ENCODE measurements at places on chromosomes 16 and 17.
A peak's percentile ranks its signal among the peaks of the same experiment; 100 is the strongest.

DNA sequence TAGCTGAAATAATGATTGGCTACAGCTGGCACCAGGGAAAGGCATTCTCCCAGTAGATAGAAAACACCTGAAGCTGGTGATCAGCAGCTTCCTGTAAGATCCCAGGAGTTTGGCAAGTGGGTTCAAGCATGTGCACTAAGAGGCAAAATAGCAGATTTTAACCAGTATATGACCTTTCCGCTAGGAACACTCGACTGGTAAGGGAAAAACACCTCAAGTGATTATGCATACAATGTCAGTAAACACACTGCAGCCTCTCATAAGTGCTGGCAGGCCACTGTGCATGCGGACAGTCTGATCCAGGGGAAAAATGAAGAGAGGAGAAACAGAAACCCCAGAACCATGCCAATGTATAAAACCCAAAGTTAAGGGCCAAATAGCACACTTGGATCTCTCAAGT lies 49.0 kb upstream of the HLF start:
- DNase-seq, result no peak

DNA sequence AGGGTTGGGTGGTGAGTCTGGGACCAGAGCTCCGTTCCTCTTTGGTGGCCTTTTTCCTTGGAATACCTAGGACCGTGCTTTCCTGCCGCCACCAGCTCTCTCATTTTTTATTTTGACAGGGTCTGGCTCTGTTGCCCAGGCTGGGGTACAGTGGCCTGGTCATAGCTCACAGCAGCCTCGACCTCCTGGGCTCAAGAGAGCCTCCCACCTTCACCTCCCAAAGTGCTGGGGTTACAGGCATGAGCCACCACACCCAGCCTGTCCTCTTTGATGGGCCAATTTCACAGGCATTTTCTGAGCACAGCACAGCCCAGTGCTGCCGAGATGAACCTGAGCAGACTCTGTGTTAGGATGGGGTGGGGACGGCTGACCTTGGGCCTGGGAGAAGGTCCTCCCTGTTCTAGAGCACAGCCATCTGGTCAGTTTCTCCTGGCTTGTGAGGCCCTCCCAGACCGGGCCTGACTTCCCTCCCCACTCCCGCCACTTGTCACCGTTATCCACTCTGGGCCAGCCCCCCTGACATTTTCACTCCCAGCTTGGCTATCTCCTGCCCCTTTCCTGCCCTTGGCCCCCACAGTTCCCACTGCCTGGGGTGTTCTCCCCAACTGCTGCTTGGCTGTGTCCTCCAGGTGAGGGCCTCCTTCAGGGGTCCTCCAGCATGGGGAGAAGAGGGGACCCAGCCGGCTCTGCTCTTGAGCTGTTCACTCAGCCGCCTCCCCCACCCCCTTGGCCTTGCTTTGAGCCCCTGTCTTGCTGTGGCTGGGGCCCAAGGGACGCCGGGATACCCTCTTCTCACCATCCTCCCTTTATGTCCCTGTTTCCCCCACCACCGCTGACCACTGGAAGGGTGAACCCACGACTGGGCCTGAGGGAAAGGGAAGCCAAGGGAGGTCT lies 5.0 kb downstream of the ADCY7 start:
- DNase-seq, result no peak

- no peak for DNase-seq
These were observed 111.0 kb upstream of the CPHXL start for GRCh38 chr16:75837264-75837663.

DNA sequence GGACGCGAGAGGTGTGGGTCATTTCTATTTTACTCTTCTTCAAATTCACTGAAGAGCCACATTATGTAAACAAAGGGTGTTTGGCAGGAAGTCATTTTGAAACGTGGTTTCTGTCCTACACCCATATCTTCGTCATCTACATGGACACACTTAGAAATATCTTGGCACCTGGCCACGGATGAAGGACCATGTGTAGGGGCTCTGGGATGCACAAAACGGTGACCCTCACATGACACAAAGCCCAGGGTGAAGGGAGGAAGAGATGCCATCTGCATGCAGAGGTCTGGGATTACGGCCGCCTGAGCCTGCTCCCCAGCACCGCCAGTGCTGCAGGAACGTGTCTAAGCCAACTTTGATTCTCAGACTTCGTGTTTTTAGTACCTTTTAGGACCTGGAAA lies 130.2 kb upstream of the CHMP6 start:
- DNase-seq, result no peak

GRCh38 chr16:88991813-88992350 lies 14.9 kb upstream of the CBFA2T3 start:
- DNase-seq, result no peak

DNA sequence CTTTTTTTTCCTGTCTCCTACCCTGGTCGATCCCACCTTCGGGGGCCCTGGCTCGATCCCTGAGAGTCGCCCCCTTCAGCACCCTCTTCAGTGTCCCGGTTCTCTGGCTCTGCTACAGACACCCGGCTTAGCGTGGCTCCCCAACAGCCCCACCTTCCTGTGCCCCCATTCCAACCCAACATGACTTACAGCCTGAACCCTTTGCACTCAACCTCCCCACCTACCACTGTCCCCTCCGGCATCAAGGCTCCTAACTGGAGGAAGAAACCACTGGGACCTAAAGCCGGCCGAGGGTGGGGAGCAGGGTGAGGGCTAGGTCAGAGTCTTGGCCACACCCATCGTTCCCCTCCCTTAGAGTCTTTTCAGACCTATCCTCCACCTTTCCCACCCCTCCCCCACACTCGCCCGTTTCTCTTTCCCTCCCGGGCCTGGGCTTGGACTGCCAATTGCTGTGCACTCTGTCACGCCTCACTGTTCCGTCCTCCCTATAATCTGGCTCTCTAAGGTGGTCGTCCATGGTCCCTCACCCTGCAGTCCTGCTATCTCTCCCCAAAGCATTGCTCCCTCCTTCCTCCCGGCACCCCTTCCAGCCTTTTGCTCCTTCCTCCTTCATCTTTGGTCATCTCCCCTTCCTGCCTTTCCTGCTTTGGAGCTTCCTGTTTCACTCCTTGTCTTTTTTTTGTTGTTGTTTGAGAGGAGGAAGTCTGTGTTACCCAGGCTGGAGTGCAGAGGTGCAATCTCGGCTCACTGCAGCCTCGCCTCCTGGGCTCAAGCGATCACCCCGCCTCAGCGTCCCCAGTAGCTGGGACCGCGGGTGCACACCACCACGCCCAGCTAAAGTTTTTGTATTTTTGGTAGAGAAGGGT lies 890 bp upstream of the CLDN7 start:
- DNase-seq, result no peak

DNA sequence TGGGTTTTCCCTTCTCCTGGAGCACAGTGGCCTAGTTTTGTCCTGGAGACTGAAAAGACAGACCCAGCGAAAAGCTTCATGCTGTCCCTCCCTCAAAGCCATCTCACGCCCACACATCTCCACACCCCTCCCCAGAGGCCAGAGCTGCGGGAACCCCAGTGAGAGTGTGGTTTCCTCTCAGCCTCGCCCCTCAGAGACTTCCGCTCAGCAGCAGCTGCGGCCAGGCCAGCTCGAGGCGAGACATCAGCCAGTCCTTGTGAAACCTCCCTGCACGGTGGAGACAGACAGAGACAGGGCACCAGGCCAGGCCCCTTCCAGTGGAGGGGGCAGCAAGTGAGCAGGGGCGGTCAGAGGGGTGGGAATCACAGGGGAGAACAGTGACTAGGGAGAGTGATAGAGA lies 77.0 kb upstream of the TNRC6C start:
- no peak for DNase-seq

GRCh38 chr16:62450291-62450690 lies 414.1 kb upstream of the CDH8 start:
- no peak for DNase-seq

GRCh38 chr17:29749045-29749825 lies 126.5 kb upstream of the CORO6 start:
- DNase-seq, result no peak

- no peak for DNase-seq
These were observed 4.4 kb downstream of the MAP3K3 start for GRCh38 chr17:63626551-63627180.

- DNase-seq, result no peak
These were observed 22.7 kb downstream of the BCO1 start for GRCh38 chr16:81261049-81261648.

DNA sequence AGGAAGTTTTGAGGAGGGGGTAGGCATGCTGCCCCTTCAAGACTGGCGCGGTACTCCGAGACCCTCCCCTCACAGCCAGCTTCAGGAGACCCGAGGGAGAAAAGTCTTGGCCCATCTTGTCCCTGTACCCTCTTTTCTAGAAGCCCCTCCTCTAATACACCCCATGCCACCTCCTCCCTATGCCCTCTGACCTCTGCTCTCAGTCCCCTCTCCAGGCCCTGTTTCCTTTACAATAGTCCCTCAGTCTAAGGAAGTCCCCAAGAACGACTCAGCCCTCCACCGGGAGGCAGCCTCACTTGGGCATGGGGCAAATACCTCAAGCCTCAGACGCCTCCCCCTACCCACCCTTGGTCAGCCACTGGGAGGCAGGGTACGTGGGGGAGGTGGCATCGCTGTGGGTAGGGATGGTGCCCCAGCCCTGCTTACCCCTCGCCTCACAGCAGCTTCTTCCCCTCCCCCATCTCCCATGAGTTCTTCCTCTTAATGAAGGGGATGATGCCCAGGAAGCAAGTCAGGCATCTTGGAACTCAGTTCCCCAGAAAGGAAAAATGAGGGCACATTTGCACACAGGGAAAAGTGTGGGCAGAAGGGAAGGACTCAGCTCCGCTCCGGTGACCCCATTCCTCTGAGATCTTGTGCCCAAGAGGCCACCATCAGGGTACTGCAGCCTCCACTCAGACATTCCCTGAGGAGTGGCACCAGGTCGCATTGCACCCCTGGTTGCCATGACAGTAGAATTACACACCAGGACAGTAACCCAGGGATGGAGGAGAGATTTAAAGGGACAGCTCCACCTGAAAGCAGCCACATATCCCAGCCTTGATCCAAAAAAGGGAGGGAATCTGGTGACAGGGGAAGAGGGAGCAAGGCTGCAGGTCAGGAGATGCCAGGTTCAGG lies 6.2 kb downstream of the MPP2 start:
- no peak for DNase-seq

- no peak for DNase-seq
These were observed 27.4 kb upstream of the SLC38A10 start for GRCh38 chr17:81322271-81323082.

DNA sequence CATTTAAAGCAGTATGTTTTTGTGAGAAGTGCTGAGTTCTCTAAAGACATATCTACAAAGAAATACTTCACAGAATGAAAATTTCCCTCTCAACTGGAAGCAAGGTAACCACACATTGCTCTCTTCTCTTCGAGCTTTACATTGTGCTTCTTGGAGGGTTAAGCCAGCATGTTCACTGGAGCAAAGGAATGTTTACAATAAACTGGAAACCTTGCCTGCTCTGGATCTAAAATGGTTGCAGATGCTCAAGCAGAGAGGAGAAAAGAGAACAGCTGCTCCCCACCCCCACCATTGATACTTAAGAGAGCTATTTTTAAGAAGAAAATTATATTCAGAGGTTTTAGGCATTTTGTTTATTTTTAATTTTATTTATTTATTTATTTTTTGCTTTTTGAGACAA lies 213.1 kb downstream of the CEP112 start:
- DNase-seq, result peak; percentile 52

DNA sequence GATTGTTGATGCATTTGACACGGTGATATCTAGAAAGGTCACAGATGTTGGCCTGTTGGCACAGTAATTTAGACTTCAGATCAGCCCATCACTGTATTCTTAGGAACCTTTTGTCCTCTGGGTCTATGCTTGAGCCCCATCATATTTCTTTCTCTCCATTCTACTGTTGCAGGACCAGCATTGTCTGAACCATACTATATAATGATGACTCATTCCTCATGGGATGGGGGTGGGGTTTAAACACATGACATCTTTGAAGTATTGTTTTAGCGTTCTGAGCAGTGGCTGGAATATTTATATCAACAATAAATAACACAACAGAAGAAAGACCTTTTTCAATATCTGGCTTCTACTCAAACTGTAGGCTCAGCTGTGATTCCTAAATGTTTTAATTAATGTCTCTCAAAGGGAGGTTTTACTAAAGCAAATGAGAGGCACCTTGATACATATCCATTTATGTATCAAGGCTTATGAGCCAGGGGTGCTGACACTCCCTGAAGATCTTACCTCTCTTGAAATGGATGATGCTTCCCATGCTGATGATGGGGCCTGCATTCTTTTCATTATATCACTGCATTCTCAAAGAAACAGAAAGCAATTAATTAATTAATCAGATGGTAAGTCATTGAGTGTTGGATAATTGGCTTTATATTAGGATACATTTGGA lies 379.0 kb upstream of the GOT2 start:
- no peak for DNase-seq

DNA sequence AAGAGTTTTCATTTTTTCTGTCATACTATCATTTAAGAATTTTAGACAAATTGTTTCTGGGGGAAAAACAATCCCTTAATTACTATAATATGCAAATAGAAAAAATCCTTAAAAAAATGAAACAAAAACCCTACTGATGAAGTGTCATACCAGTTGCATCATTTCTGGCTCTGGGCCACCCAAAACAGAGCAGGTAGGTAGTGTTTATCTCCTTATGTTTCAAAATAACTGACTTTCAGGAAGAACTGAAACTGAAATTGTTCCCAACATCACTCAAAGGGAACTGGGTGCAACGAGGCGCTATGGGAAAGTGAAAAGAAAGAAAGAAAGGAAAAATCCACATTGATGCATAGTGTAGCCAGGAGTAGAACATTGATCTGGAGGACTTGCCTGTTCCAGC lies 653.1 kb upstream of the SOX9 start:
- DNase-seq, result no peak

GRCh38 chr17:82200743-82201497 lies 11.7 kb downstream of the CCDC57 start:
- DNase-seq, result no peak

GRCh38 chr17:38584350-38584925 lies 21.3 kb downstream of the SRCIN1 start:
- DNase-seq, result no peak

- DNase-seq, result no peak
These were observed at the start of gene TLCD1 for GRCh38 chr17:28726226-28726626. Gene TLCD1 (minus strand): TSS chr17:28726233. CDS start chr17:28726097, 136 bp downstream.

GRCh38 chr16:13113741-13114140 lies 212.3 kb downstream of the SHISA9 start:
- DNase-seq, result no peak

- DNase-seq, result no peak
These were observed 18.1 kb upstream of the LCMT1 start for GRCh38 chr16:25093208-25094061.

DNA sequence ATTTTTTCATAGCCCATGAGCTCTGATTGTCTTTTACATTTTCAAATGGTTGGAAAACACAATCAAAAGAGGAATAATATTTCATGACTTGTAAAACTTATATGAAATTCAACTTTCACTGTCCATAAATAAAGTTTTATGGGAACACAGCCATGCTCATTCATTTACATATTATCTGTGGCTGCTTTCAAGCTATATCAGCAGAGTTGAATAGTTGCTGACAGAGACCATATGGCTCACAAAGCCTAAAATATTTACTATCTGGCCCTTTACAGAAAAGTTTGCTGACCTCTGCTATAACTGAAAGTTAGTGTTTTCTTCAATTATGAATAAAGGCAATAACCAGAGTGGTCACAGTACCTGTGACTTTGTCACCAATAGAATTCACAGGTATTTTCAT lies 128.2 kb upstream of the GNAO1 start:
- no peak for DNase-seq
